ENCODE measurements at places on chromosomes 7 and 10.

DNA sequence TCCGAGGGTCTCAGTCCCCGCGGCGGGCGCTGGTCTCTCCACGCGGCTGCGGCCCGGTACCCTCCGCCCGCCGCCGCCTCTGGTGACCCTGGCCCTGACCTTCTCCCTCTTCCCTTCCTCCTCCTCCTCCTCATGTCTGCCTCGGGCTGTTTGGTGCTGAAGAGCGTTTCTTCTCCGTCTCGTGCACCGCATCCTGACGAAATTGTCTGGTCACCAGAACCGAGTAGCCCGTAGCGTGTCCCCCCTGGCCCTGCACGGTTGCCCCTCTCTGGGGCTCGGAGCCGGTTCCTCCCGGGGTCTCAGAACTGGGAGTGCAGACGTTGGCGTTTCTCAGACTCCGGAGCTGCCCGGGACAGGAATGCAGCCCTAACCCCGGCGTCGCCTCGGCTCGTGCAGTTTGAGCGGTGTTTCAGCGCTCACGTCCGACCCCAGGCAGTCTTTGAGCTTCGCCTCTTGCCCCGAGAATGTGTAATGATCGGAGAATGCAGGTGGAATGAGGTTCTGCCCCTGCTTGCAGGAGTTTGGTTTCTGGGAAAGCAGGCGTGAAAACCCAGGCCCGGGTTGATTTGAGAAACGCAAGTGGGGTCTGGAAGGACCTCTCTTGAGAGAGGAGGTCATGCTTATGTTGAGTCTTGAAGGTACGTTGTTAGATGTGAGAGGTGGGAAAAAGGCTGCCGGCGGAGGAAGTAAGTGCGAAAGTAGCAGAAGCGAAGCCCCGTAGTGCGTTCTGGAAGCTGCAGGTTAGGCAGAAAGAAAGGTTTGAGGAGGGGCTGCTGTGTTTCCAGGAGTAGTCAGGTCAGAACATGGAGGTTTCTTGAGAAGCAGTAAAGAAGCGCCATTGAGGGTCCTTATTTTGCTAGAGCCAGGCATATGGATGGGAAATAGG, 743 bp downstream of the RBM17 start:
- DNase-seq = peak; percentile 15

DNA sequence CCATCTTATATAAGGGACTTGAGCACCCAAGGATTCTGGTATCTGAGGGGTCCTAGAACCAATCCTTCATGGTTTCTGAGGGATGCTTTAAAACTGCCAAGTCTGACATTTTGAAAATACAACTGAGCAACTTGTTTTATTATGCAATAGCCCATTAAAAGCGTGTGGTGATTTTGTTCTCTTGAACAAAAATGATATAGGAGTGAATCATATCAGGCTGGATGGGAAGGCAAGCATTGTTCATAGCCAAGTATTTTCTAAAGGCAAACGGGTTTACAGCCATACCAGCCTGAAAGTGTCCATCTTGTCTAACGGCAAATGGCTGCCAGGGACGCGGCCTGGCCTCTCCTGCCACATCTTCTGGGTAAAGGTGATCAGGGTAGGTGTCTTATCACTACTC, 23.4 kb downstream of the RPP38 start:
- no peak for DNase-seq

DNA sequence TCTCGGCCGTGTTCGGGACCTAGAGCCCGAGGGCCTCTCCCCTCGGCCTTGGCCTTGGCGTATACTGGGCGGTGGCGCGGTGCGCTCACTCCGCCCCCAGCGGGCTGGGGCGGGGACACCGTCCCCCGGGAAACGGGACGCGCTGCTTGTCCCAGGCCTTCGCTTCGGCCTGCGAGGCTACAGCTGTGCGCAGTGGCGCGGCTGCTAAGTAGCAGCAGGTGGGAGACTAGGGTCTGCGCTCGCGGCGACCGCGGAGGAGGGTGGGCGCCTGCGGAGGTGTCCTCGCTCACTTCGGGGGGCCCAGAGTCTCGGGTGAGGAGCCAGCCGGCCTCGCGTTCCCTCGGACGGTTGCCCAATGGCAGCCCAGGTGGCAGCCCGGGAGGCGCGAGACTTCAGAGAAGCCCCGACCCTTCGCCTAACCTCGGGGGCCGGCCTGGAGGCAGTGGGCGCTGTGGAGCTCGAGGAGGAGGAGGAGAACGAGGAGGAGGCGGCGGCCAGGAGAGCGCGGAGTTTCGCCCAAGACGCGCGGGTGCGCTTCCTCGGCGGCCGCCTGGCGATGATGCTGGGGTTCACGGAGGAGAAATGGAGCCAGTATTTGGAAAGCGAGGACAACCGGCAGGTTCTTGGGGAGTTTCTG, at the start of gene DNAH11:
TSS of gene DNAH11 (plus strand) at position 149 of the 637 bp plus-strand sequence. CDS start at position 356, 207 bp downstream.
- peak; percentile 5 for DNase-seq

GRCh38 chr10:119315128-119316001, 108.0 kb downstream of the GRK5 start:
- peak; percentile 65 for DNase-seq

DNA sequence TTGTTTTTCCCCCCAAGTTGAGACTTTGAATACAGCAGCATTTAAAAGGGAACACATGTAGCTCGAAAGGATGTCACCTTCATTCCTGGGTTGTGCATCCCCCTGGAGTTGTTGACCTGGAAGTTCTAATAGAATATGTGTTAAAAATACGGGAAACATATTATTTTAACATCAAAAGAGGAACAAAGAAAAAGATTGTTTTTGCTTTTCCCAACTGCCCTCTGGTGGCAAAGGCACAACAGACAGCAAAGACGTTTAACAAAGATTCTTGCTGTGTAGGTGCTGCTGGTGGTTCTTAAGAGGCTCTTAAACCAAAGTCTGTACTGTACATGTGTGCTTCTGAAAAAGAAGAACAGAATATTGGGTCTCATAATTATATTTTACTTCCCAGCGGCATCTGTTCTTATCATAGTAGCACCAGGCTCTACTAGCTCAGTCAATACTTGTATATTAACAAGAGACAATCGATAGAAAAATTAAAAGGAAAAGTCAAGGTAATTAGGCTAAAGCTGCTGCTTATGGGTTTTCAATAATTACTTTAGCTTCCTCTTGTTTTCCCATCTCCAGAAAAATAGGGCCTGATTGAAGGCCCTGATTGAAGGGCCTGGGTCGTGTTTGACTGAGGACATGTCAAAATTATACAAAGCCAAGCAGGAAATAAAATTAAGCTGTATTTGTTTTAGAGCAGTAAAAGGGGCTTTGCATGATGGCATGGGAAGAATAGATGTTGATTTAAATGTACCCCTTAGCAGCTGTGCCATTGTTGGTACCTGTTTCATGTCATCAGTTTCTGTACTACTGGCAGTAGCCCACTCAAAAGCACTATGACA, 384.2 kb upstream of the LRGUK start:
- DNase-seq = no peak

DNA sequence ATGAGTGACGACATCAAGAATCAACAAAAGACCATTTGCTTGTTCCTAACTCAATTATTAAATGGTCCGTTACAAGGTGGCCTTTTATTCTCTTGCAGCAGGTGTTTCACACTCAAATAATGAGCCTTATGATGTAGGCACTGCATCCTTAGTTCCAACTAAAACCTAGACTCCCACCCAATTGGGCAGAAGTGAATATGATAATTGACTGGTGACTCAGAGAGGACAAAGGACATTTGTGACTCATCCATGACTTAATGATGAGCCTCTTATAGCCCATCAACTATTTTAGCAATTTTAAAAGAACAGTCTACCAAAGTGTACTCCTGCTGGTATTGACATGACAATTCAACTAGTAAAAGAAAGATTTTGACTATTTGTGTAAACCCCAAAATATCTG, 1027.8 kb upstream of the PHF14 start:
- no peak for DNase-seq

DNA sequence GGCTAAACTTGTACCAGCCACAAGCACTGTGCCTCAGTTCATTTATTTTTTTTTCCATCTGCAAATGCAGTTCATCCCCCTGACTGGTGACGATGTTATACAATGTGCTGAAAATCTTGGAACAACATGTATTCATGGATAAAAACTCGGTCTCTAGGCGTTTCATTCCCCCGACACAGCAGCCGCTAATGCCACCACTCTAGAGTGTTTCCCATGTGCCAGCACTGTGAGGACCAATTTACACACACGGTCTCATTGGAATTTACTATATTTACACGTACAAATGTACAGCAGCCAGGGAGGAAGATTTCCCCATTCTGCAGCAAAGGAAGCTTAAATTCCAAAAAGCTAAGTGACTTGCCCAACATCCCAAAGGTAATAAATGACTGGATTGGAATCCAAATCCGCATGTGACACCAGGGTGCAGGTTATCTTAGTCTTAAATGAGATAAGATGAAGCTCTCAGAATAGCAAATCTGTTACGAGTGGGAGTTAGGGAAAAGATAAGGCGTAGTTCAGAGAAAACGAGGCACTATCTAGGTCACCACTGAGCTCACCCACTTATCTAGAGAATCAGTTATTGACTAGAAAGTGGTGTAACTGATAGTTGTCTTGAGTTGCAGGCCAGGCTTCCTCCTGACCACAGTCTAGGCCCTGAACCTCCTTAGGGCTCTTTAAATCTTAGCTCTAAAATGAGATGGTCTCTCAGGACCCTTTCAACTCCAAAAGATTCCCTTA, 36.7 kb downstream of the FAM107B start:
- no peak for DNase-seq

- DNase-seq = no peak
Observed at GRCh38 chr7:68461430-68461829, 1136.8 kb upstream of the AUTS2 start.

DNA sequence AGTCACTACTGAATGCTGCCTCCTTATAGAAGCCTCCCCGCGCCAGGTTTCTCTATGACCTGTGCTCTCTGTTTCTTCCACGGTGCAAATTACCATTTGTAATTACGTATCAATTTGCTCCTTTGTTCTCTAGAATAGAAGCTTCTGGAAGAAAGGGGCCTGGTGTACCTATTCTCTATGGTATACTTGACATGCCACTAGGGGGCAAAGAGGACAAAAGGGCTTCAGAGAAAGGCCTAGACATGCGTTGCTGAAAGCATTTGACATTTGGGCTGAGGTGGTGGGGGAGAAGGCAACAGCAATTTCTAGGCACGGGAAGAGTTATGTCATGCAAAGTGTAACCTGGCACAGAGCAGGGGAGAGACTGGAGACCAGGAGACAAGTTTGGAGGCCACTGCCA, 148.7 kb downstream of the WDR11 start:
- no peak for DNase-seq

GRCh38 chr7:158409816-158410330, 177.8 kb downstream of the PTPRN2 start:
- DNase-seq = no peak

GRCh38 chr7:113880559-113880958, 38.2 kb downstream of the PPP1R3A start:
- DNase-seq = no peak

DNA sequence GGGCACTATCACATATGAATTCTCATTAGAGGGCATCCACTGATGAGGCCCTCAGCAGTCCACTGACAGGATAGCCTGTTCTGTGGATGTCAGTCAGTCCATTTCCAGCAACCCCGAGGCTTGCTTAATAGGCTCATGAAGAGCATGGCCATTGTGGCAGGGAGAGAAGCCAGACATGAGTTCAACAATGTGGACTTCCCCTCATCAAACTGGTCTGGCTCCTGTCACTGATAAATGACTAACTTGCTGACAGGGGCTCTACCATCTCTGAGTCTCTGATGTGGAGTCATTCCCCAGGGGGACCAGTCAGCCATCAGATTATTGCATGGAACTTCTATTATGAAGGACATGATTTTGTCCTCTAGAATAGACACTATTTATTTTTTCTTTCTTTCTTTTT, 19.8 kb upstream of the TRIL start:
- no peak for DNase-seq

GRCh38 chr10:130987401-130987800, 324.1 kb downstream of the TCERG1L start:
- no peak for DNase-seq

GRCh38 chr7:157825325-157825724, 488.5 kb downstream of the DNAJB6 start:
- DNase-seq = no peak

DNA sequence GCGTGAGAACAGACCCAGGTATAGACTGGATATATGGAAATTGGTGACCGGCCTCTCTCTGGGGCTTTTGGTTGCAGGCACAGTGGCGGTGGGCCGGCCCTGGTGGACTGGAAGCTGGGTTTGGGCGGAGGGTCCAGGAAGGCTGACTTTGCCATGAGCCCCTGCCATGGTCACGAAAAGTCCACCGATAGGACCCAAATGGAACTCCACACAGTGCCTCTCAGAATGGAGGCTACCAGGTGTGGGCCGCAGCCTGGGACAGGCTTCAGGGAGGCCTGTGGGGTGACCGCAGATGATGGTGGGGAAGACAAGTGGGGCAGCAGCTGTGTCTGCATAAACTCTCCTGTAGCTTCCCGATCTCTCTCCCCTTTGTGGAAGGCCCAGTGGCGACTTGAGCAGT, 123.2 kb downstream of the DNAJB6 start:
- DNase-seq = no peak

DNA sequence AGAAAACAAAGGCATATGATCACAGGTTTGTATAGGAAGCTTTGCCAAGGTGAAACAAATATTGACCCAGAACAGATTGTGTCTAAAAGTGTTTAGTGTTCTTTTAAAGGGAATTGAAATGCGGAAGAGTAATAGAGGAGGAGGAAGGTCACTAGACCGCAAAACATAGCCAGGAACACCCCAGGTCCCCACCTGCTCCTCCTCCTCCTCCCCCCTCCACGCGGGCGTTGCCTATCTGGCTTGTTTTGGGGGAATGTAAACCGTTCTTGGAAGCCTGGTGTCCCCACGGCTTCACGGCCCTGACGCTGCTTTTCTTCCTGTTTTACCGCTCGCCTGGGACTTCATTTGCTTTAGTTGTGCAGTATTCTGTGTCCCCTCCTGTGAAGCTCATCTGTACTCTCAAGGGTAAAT, 81.0 kb upstream of the PFKP start:
- no peak for DNase-seq

GRCh38 chr10:42980553-42981357, 96.1 kb upstream of the RET start:
- DNase-seq = no peak

GRCh38 chr10:104340641-104341040, 2.4 kb upstream of the ITPRIP start:
- no peak for DNase-seq

DNA sequence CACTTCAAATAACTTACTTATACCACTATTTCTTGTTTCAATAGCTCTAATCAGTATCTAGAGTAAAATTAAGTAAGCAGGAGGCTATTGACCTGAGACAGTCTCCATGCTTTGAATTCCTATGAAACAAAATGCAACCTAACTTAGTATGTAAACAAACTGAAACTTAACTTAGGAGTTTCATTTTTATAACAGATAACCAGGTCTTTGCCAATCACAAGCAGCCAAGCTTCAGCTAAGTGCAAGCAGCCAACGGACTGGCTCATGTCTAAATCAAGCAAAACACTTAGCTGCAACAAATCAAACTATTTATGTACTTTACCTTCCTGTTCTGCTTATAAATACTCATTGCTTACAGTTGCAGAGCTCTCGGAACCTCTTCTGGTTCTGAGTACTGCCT, 4.4 kb upstream of the GSTK1 start:
- no peak for DNase-seq

DNA sequence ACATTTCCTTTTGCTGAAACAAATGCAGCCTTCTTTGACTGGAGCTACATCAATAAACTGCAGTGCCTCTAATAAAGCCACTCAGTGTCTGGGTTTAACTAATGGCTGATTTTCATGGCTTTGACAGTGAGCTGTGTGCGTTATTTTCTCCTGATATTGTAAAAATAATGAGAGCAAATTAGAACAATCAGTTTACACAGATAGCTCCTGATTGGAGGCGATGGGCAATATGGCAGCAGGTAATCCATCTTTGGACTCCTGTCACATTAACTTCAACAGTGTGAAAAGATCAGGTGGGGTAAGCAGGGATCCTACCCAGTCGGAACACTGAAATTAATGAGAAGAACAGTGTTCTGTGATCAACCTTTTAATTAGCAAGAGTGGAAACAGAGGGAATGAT, 100.7 kb downstream of the POLL start:
- no peak for DNase-seq

Data from stimulated activated CD4-positive, alpha-beta T cell treated with anti-CD3 and anti-CD28 coated beads, Interleukin-4, amount 100 ng/mL, for 1 hour (primary cell).